ENCODE measurements at places on chromosomes 5 and 9. TPM values are rescaled to one million over a fixed set of nuclear protein-coding genes. Genes with fewer than 3 reads are reported as not detected.

Gene RHOBTB3
- total RNA-seq = 86.9 TPM

Gene CD14
- 0.36 TPM for total RNA-seq

Gene CCDC171
- 13.3 TPM for total RNA-seq

Gene ARHGAP26
- total RNA-seq = 9.0 TPM

Gene ADAMTS2
- 25.8 TPM for total RNA-seq

Gene DCP2
- 112 TPM for total RNA-seq

Gene PDZD2
- under 0.01 TPM for total RNA-seq

Gene DOCK8
- total RNA-seq = 0.18 TPM

Gene FBP1
- total RNA-seq = not detected

Gene ATP10B
- not detected for total RNA-seq

Gene C5orf15
- 31.1 TPM for total RNA-seq

Gene TICAM2
- total RNA-seq = 9.1 TPM

Gene CCNI2
- not detected for total RNA-seq

Gene SPATA31D4
- total RNA-seq = not detected

Gene SPDL1
- 43.7 TPM for total RNA-seq

Gene CDC25C
- 8.9 TPM for total RNA-seq

Gene IARS1
- 482 TPM for total RNA-seq

Gene NR4A3
- total RNA-seq = 1.1 TPM

Gene PTGES2
- 33.9 TPM for total RNA-seq

Gene SHC3
- 26.5 TPM for total RNA-seq

Gene C5orf52
- not detected for total RNA-seq

Gene FRMPD1
- total RNA-seq = not detected

Gene AK6
- 47.3 TPM for total RNA-seq

Gene PRDM9
- not detected for total RNA-seq

Gene F12
- 1.4 TPM for total RNA-seq

Gene NME5
- total RNA-seq = 6.0 TPM

Gene ZNF484
- total RNA-seq = 6.5 TPM

Gene FST
- total RNA-seq = 80.2 TPM

Gene ITK
- total RNA-seq = not detected

Gene GPR151
- not detected for total RNA-seq

Gene SLC9A3
- total RNA-seq = 1.8 TPM

Gene LRRC19
- total RNA-seq = not detected

Gene DNAI1
- total RNA-seq = not detected

Gene CMYA5
- total RNA-seq = 1.7 TPM

Gene OLFM1
- total RNA-seq = 1.5 TPM
